ENCODE measurements at places on chromosomes 5 and 9. TPM values are rescaled to one million over a fixed set of nuclear protein-coding genes. Genes with fewer than 3 reads are reported as not detected.

The TAF1L gene
- not detected for polyA plus RNA-seq

The AFAP1L1 gene
- not detected for polyA plus RNA-seq

The CYFIP2 gene
- polyA plus RNA-seq: 332 TPM

The IL13 gene
- not detected for polyA plus RNA-seq

The ATG12 gene
- polyA plus RNA-seq: 129 TPM

The PRDM9 gene
- not detected for polyA plus RNA-seq

The ZNF462 gene
- not detected for polyA plus RNA-seq

The SYNPO gene
- polyA plus RNA-seq: not detected

The MORN5 gene
- polyA plus RNA-seq: not detected

The GABRA6 gene
- not detected for polyA plus RNA-seq

DNA sequence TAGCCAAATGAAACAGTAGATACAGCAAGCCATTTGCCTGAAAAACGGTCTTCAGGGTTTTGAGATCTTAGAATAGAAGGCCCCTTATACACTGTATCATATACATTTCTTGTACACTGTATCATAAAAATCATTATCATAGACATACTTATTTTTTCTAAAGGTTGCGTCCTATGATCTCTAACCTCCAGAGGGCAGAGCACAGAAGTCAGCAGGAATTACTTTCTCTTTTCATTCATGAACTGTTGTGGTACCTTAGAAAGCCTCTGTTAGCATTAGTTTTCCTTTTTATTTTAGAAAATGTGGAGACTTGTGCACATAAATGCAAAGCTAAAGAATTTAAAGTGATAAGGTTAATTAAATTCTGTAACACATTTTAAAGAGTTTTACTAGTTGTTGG, 115.4 kb downstream of the OXCT1 start:
- H3K36me3 ChIP-seq: peaks cover 24% of the 10 kb centered on the region
- H3K4me3 ChIP-seq: no peak overlapping the region
- H3K27ac ChIP-seq: no peak overlapping the region
- no peaks in the 10 kb centered on the region for H3K4me1 ChIP-seq
- DNase-seq: no peak

- H3K36me3 ChIP-seq: no peaks in the 10 kb centered on the region
- no peaks in the 10 kb centered on the region for H3K4me1 ChIP-seq
- no peak overlapping the region for H3K27ac ChIP-seq
- H3K4me3 ChIP-seq: no peak overlapping the region
Measured at GRCh38 chr5:98205691-98206461, 567.6 kb upstream of the RGMB start.

- H3K4me1 ChIP-seq: no peaks in the 10 kb centered on the region
- H3K36me3 ChIP-seq: no peaks in the 10 kb centered on the region
- no peaks in the 10 kb centered on the region for H3K27me3 ChIP-seq
Measured at GRCh38 chr9:97364769-97365490, 47.0 kb upstream of the TDRD7 start.

GRCh38 chr9:130556396-130557076, 22.8 kb upstream of the FUBP3 start:
- no peak overlapping the region for H3K27ac ChIP-seq
- H3K27me3 ChIP-seq: no peaks in the 10 kb centered on the region
- H3K4me3 ChIP-seq: no peak overlapping the region
- H3K36me3 ChIP-seq: no peaks in the 10 kb centered on the region

- H3K27me3 ChIP-seq: no peaks in the 10 kb centered on the region
- no peaks in the 10 kb centered on the region for H3K4me1 ChIP-seq
- no peaks in the 10 kb centered on the region for H3K36me3 ChIP-seq
- no peak for DNase-seq
- no peak overlapping the region for H3K4me3 ChIP-seq
Measured at GRCh38 chr5:4420681-4421080, 719.4 kb upstream of the ADAMTS16 start.

- no peaks in the 10 kb centered on the region for H3K36me3 ChIP-seq
- H3K4me1 ChIP-seq: peaks cover 25% of the 10 kb centered on the region
- no peak overlapping the region for H3K27ac ChIP-seq
- H3K4me3 ChIP-seq: no peak overlapping the region
Measured at GRCh38 chr9:122095010-122095767, 2.1 kb upstream of the TTLL11 start.

DNA sequence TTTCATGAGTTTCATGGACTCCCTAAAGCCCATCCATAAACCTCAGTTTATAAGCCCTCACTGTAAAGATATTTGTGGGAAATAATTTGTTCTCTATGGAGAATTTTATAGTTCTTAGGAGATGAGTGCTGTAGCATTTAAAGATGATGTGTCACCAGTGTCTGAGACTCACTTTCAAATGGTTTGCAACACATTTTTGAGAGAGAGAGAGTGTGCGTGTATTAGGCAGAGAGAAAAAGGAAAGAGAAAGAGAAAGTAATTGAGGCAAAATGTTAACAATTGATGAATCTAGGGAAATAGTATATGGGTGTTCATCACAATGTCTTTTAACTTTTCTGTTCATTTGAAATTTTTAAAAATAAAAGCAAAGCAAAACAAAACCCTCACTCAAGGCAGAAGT, 479.0 kb downstream of the ZSWIM6 start:
- H3K27ac ChIP-seq: no peak overlapping the region
- DNase-seq: peak; percentile 3
- no peak overlapping the region for H3K4me3 ChIP-seq
- no peaks in the 10 kb centered on the region for H3K4me1 ChIP-seq
- no peaks in the 10 kb centered on the region for H3K36me3 ChIP-seq
- no peaks in the 10 kb centered on the region for H3K27me3 ChIP-seq

GRCh38 chr9:27206041-27206440, 90.9 kb downstream of the EQTN start:
- no peaks in the 10 kb centered on the region for H3K27me3 ChIP-seq
- H3K27ac ChIP-seq: no peak overlapping the region
- H3K4me1 ChIP-seq: no peaks in the 10 kb centered on the region
- no peak overlapping the region for H3K4me3 ChIP-seq

DNA sequence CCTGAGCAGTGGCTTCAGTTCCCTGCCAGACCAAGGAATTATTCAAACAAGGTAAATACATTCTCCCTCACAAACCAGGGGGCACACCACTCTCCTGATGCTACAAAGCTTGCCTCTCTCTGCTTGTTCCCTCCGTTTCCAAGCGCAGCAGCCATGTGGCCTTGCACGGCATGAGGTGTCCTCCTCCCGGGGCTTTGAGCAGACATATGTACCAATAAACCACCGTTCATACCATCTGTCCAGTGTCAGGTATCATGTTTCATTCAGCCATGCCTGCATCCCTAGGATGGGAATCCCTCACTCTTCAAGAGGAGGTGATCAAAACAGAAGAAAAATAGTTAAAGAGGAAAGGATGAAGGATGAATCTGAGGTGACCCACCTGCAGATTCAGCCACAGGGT, 282.7 kb downstream of the ENC1 start:
- no peak overlapping the region for H3K27ac ChIP-seq
- no peak overlapping the region for H3K4me3 ChIP-seq
- H3K36me3 ChIP-seq: no peaks in the 10 kb centered on the region
- DNase-seq: no peak
- H3K27me3 ChIP-seq: no peaks in the 10 kb centered on the region
- H3K4me1 ChIP-seq: no peaks in the 10 kb centered on the region

DNA sequence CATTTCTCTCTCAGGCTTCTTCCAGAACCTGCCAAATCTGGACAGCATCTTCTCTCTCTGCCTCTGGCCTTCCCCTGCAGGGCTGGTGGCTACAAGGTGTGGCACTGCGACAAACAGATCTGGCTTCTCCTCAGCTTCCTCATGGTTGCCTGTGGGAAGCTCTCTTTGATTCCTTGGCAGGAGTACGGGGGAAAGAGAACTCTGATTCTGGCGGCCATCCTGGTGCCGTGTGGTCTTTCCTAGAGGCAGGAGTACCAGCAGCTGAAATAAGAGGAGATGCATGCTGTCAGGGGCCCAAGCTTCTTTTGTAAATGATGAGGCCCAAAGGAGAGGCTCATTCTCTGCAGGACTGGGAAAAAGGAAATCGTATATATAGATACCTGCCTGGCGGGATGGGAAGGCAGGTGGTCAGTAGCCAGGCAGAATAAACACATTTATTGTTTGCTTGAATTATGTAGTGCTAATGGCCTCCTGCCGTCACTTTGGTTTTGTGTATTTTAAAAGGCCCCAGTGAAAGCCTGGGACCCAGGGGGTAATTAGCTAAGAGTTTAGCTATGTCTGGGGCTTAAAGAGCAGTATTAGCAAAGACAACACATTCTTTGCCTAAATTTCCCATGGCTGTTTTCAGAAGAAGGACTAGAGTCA, at the start of gene CER1:
TSS of gene CER1 (minus strand) at position 343 of the 645 bp plus-strand sequence. CDS start at position 282, 61 bp downstream.
- no peaks in the 10 kb centered on the region for H3K36me3 ChIP-seq
- H3K27me3 ChIP-seq: peaks cover 6% of the 10 kb centered on the region
- no peak within 1 kb of the TSS for H3K27ac ChIP-seq
- no peak for DNase-seq
- no peak within 1 kb of the TSS for H3K4me3 ChIP-seq

GRCh38 chr9:79312686-79313421, 258.9 kb upstream of the TLE4 start:
- H3K4me3 ChIP-seq: no peak overlapping the region
- no peaks in the 10 kb centered on the region for H3K27me3 ChIP-seq
- no peaks in the 10 kb centered on the region for H3K36me3 ChIP-seq
- H3K27ac ChIP-seq: no peak overlapping the region
- DNase-seq: no peak

DNA sequence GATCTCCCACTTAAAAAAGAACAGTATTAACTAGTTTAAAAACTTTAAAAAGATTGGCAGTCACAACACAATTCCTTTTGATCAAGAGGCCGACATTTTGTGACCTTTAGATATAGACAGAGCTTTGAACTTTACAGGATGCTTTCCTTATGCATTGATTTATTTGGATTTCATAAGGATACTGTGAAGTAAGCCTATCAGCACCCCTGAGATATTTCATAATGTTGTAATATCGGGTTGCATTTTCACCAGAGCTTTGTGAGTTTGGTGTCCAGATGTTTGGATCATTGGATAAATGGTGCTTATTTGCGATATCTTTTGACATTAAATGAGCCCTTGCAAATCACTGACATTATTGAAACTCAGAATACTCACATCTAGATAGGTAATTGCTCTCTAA, 7.7 kb downstream of the PALM2AKAP2 start:
- no peaks in the 10 kb centered on the region for H3K36me3 ChIP-seq
- H3K27ac ChIP-seq: no peak overlapping the region
- H3K27me3 ChIP-seq: no peaks in the 10 kb centered on the region
- no peak overlapping the region for H3K4me3 ChIP-seq
- H3K4me1 ChIP-seq: no peaks in the 10 kb centered on the region
- no peak for DNase-seq

DNA sequence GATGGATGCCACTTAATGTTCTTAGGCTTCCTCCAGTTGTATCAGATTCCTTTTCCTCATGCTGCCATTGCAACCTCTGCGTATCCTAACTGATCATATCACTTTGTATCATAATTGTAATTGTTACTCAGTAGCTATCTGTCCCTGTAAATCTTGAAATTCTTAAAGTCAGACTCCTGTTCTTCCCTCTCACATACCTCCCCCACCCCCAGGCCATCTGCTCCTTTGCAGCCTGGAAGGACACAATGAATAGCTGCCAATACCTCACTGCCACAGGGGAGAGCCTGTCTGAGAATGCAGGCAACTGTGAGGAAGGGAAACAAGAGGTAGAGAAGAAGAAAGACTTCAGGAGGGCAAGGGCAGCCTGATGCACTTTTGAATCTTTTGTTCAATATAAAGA, 228.5 kb downstream of the ENC1 start:
- no peaks in the 10 kb centered on the region for H3K36me3 ChIP-seq
- peaks cover 3% of the 10 kb centered on the region for H3K27me3 ChIP-seq
- H3K4me1 ChIP-seq: no peaks in the 10 kb centered on the region
- no peak for DNase-seq

DNA sequence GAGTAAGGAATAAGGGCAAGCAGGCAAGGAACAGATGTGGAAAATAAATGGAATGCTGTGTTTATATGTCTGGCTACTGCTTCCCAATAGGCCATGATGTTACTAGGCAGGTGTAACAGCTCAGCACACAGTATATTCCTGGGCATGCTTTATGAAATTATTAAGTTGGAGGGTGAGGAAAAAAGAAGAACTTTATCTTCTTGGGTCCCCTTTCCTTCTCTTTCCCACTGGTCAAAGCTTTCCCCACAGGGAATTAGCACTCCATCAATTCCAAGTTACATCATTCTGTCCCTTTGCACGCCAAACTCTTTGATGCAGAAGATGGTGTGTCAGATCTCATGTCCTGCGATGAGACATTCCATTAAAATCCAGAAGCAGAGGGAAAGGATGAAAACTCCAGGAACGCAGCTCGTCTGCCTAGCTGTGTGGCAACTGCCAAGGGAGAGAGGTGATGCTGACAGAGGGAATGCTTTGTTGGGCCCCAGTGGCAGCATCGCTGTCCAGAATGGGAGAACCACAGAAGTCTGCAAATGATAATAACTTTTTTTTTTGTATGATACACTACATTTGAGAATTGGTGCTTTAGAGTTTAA, 447.3 kb upstream of the ARRDC3 start:
- H3K27ac ChIP-seq: no peak overlapping the region
- H3K4me1 ChIP-seq: no peaks in the 10 kb centered on the region
- no peaks in the 10 kb centered on the region for H3K36me3 ChIP-seq
- DNase-seq: no peak
- no peaks in the 10 kb centered on the region for H3K27me3 ChIP-seq

DNA sequence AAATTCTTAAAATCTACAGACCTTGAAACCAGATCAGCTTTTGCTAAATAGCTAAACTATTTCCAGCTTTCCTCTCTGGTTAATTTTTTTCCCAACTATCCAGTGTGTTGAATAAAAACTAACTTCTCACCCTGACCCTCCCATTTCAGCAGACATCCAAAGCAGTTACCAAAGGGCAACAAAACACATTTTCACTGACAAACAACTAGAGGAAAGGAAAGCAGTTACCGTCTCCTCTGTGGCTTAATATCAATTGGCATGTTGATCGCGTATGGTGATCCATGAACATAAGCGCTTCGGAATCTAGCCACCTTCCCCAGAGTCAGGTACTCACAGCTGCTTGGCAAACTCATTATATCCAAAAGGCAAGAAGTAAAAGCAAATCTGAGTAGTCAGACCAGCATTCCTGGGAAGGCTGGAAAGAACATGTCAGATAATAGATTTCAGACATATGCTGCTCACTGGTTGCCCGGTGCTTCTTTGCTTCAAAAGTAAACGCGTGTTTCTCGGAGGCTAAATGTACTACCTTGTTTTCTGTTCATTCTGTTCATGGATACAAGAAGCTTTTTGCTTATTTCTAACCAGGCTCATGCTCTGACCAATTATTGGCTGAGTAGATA, 463.4 kb downstream of the PDE4D start:
- no peaks in the 10 kb centered on the region for H3K27me3 ChIP-seq
- H3K27ac ChIP-seq: no peak overlapping the region

GRCh38 chr9:115036691-115037090, 81.3 kb downstream of the TNC start:
- H3K4me3 ChIP-seq: no peak overlapping the region
- H3K27ac ChIP-seq: no peak overlapping the region
- DNase-seq: no peak
